ENCODE measurements at places on chromosomes 1 and 21.
A peak's percentile ranks its signal among the peaks of the same experiment; 100 is the strongest.

DNA sequence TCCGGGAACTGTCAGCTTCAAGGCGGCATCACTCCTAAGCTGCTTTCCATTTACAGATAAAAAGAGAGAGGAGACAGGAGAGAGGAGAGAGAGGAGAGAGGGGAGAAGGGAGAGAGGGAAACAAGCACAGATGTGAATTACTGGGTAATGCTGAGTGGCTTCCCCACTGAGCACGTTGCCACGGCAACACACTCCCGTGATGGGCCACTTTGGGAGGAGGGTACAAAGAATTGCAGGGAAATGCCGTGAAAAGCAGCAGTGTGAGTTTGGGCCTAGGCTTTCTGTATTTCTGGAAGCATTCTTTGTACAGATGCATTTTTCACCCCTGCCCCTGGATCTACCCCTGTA is 128.0 kb upstream of the IRF2BP2 start:
- DNase-seq: no peak

DNA sequence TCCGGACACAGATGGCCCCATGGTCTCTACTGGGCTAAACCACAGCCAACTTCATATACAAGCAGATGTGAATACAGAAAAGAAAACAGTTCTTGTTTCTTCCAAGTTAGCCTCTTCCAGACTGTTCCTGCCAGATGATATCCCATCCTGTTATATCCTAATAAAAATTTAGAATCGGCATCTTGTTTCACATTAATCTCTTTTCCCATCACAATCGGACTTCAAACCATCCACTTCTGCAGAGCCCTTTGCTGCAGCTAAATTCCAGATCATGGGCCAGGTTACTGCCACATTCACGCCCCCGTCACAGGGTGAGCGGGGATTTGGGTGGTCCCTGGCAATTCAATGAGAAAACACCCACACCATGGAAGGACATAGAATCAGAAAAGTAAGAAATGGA is 57.2 kb downstream of the NPHP4 start:
- DNase-seq: no peak

DNA sequence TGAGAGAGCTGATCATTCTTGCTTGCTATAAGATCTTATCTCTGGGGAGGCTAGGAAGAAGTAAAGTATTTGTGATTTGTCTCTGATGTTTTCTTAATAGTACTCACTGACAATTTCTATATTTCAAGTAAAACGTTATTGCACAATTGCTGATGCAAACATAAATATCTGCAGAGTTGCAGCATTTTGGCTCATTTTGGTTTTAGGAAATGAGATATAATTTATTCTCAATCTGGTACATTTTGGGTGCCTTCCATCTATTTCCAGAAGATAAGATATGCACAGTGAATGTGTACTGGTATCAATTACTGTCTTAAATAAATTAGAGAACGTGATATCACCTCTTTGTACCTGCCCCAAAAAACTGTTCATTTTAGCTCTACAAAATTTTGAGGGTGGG is 1431.5 kb downstream of the BRINP3 start:
- no peak for DNase-seq

- DNase-seq: no peak
Observed at GRCh38 chr1:204980840-204981405, 62.1 kb upstream of the CNTN2 start.

DNA sequence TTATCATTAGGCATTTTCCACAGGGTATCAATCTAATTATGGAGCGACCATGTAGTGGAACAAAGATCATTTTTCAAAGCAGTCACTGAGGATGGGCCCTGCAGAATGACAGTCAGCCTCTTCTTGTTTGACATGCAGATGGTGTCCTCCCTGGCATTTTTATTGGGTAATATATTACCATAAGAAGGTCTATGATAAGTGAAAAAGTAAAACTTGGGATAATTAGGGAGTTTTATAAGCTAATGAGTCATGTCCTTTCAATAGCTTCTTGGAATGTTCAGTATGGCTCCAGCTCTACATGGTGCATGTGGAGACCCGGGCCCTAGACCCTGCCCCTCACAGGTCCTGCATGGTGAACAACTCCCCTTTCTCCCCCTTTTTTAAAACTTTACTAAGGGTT is 232.2 kb upstream of the COA6 start:
- no peak for DNase-seq

DNA sequence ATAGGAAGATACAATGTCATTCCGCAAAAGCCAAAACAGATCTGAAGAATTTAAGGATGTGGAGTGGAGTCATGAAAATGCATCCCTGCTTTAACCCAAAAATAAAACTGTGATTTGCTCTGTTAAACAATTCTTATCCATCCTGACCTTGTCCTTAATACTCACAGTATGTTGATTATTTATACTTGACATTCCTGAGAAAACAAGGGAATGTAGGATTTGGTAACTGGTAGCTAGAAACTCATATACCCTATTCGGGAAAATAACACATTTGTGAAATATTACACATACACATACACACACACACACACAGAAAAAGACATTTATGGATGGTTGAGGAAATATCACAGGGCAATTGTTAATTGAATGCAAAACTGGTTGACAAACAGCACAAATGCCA is 80.2 kb downstream of the FMN2 start:
- no peak for DNase-seq

DNA sequence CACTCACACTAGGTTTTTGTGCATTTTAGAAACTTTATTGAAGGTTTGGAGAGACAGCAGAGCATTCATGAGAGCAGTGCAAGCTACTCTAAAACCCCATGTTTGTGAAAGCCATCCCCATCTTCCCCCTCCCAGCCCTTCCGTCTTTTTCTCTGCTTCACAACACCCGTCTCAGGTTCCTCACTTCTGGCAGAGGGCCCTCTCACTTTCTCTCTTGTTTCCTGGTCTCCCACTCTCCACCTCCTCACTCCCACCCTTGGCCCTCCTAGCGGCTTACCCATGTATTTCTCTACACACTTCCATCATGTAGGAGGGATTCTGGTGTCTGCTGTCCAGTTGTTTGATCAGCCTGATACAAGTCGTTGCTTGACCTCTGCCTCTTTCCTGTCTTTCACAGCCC is 92.7 kb downstream of the LRRC8C start:
- DNase-seq: no peak

DNA sequence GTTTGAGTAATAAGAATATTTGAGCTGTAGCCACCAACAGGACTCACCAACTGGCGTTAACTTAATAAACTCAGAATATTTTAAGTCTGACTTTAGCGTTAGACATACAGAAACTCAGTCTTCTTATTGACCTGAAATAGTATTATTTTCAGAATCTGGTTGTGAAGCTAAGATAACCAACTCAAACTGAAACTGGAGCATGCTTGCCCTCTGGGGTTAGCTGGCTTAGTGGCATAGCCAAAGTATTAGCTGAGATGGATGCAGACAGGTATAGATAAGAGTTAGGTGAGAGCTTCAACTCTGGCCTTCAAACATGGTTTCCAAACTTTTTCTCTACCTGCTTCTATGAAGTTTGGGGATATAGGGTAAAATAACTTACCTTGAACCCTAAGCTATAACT is 40.5 kb downstream of the AMY1C start:
- no peak for DNase-seq

DNA sequence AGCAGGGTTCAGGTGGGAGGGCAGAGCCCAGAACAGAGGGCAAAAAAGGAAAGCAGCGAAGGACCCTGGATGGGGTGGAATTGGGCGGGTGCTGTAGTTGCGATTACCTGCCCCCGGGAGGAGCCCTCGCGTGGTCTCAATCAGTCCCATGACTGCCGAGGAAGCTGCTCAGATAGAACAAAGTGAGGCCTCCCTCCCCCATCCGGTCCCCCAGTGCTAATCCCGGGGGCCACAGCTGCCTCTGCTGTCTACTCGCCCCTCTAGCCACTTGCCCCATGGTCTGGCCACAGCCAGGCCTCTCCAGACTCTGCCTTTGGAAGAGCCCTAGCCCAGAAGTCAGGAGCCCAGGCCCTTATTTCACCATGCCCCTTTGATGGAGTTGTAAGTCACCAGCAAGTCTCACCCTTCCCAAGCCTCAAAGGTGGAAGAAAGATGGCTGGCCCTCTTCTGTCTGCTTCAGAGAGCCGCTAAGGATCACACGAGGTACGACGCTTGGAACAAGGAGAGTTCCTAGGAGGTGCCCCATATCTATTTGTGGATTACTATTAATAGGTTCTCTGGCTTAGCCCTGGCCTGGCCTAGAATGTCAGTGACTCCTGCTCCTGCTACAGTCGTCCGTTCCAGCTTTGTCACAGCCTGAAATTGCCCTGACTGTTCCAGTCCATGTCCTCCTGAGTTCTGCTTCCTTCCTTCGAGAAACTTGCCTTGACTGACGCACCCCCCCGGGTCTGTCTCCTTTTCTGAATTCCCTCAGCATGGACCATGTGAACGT is 16.4 kb downstream of the ECHDC2 start:
- peak; percentile 2 for DNase-seq

DNA sequence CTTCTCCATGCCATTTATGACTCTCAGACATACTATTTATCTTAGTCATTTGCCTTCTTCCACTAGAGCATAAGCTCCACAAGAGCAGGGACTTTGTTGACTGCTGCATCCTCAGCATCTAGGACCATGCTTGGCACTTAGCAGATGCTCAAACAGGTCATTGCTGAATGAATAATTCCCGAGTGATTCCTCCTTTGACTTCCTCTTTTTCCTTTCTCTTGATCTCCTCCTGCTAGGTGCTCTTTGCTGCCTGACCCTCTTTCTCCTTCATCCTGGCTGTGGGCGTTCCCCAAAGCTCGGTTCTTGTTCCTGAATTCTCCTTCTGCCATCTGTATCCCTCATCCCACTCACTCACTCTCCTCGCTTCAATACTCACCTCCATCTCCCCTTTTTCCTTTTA is 23.5 kb downstream of the SYT6 start:
- no peak for DNase-seq

GRCh38 chr1:106699433-106699832 is 357.0 kb upstream of the PRMT6 start:
- no peak for DNase-seq

- no peak for DNase-seq
Observed at GRCh38 chr1:48920851-48921250, 144.2 kb upstream of the BEND5 start.

GRCh38 chr1:226586650-226587422 is 38.3 kb downstream of the STUM start:
- DNase-seq: no peak

All from AML-193 (cell line).